Hematopoietic multipotent progenitor cell treated with erythropoietin and hydrocortisone succinate and interleukin-3 and kit ligand, for 15 days (in vitro differentiated cells): ENCODE measurements at places on chromosomes 1 and 21.
A peak's percentile ranks its signal among the peaks of the same experiment; 100 is the strongest.

DNA sequence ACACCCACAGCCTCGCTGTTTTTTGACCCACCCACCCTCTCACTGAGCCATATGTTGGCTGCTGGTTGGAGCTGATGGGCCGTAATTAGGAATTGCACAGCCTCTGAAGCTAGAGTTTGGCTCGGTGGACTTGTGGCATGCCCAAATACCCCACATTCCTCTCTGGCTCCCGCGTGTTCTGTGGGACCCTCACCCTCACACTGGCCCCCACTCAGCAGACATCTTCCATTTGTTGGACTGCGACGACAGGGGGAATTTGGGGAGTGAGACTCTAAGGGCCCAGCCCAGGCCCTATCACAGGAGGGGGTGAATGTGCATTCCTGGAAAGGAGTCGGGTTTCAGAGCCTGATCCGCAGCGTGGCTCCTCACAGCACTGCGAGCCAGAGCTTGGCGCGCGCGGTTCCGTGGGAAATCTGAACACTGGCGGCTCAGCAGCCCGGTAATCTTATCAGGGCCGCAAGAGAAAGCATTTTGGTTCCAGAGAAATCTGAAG lies 5.2 kb downstream of the RCSD1 start:
- no peak for DNase-seq

GRCh38 chr1:90190523-90190922 lies 195.6 kb downstream of the ZNF326 start:
- DNase-seq: no peak

GRCh38 chr21:46515109-46515508 lies 56.4 kb downstream of the DIP2A start:
- DNase-seq: no peak

DNA sequence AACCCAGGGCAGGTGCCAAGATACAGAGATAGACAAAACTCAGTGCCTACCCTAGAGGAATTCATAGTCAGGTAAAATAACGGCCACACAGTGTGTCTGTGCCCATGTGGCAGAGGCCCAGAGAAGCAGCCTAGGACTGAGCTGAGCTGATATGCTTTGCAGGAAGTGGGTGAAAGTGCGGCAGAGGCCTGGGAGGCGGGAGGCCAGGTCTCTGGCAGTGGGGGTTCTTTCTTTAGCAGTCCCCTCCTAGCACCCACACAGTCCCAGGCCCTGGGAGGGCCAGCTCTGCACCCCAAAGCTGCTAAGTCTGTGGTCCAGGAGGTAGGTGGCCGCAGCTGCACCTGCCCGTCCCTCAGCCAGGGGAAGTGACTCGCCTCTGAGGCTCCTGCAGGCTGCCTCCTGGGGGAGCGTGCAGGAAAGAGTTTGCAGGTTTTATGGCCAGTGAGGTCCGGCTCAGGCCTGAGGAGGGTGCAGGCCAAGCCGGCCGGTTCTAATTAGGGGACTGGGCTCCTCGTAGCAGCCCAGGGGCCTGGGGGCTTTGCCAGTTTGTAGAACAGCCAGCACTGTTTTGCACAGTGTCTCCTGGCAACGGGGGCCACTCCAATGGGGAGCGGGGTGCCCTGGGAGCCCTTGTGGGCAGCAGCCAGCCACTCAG lies 107.9 kb downstream of the SPSB1 start:
- no peak for DNase-seq

DNA sequence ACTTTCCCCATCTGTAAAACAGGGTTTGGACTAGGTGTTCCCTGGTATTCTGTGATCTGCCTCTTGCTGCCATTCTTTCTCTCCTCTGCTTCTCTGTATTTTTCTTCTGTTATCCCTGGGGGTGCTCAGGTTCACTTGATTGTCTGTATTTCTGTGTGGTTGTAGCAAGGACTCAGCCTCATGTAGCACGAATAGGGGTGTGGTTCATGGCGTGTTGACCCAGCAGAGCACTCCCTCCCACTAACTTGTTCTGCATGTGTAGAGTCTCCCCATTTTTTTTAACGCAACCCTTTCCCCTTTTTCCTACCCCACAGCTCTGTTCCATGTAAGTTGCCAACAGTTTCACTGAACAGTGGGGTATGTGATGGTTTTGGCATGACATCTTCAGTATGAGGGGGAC lies 1.2 kb upstream of the BNIPL start:
- no peak for DNase-seq

- peak; percentile 49 for DNase-seq
Measured at GRCh38 chr1:156625436-156626078, 6.3 kb downstream of the HAPLN2 start.

GRCh38 chr21:23960769-23961168 lies 1646.5 kb downstream of the MRPL39 start:
- DNase-seq: no peak

DNA sequence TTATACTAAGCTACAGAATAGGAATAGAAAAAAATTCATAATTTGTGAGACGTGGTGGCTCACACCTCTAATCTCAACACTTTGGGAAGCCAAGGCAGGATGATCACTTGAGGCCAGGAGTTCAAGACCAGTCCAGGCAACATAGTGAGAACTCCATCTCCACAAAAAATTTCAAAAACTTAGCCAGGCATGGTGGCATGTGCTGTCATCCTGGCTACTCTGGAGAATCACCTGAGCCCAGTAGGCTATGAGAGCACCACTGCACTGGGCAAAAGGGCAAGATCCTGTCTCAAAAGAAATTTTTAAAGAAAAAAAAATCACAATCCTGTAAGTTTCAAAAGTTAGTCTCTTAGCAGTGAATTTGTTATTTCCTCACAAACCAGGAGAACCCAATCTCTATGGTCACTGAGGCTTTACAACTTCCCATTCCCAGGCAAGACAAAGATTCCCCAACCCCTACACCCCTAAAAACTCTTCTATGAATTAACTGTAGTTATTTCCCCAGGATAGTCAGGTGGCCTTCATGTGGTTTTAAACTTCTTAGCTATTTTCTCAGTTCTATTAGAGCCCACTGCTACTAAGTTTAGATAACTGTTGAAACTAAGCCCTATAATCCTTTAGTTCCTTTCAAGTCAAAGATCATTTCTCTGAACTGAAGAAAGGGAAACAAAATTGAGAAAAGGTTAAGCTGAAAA lies 74.5 kb downstream of the FOXJ3 start:
- no peak for DNase-seq

- no peak for DNase-seq
Measured at GRCh38 chr1:82346141-82346540, 545.4 kb downstream of the ADGRL2 start.

- DNase-seq: no peak
Measured at GRCh38 chr1:91817211-91817905, 68.6 kb downstream of the TGFBR3 start.

DNA sequence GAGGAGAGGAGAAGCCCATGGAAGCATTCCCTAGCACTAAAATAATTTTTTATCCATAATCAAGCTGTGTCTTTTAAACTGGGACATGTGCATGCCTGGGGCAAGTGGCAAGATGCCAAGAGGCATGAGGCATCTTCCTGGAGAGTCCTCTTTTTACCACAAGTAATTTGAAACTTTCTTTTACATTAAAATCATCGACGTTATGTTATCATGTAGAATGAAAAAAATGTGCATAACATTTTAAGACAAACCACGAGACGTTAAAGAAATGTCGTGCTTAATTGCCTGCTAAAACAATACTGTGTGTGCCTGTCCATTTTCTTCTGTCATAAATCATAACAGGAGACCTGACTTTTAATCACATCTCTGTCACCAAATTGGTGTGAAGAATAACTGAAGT lies 1.5 kb downstream of the STYXL2 start:
- no peak for DNase-seq

DNA sequence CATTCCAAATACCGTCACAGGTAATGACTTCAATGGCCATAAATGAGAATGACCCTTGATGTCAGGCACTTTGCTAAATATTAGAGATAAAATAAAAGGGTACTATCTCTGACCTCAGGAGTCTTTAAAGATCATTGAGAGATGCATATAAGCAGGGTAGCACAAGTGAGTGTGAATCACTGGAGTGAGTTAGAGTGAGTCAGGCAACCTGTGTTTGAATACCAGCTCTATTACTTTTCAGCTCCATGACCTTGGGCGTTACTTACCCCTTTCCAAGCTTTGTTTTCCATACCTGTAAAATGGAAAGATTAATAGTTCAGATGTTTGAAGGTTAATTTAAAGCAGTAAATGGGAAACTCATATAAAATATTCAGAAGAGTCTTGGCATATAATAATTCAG lies 1058.0 kb upstream of the ADGRL4 start:
- no peak for DNase-seq

GRCh38 chr1:32464716-32465577 lies at the start of gene ZBTB8B:
Gene ZBTB8B (plus strand): TSS chr1:32465072. CDS start chr1:32470625, 5,553 bp downstream.
- no peak for DNase-seq

- no peak for DNase-seq
Measured at GRCh38 chr1:180643693-180644092, 11.9 kb downstream of the XPR1 start.

DNA sequence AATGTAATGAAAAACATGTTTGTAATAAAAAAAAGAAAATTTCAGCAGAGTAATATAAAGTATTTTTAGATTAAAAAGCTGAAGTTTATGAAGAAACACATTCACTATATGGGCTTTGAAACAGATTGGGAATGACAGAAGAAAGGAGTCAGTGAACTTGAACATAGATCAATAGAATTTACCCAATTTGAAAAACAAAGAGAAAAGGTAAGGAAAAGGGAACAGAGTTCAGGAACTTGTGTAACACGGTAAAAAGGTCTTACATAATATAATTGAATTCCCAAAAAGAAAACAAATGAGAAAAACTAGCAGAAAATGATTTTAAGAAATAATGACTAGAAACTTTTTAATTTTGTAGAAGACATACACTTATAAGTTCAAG lies 206.8 kb downstream of the KCNT2 start:
- no peak for DNase-seq

DNA sequence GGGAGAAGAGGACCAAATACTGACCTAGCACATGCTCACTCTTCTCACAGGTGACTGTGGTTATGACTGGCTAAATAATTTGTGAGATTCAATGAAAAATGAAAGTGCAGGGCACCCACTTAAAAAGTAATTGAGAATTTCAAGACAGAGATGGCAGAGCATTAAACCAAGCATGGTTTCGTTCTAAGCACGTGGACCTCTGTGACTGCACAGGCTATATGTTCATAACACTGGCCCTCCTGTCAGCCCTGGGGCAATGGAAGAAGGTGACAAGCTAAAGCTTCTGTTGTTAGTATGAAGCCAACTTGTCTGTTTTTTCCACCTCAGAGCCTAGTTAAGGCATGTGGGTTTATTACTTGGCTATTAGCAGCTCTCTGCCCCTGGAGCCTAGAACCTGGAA lies 130.9 kb downstream of the FASLG start:
- no peak for DNase-seq

GRCh38 chr1:32182060-32182459 lies 2.6 kb downstream of the TXLNA start:
- DNase-seq: no peak

- DNase-seq: no peak
Measured at GRCh38 chr1:232922485-232922884, 27.9 kb upstream of the NTPCR start.

DNA sequence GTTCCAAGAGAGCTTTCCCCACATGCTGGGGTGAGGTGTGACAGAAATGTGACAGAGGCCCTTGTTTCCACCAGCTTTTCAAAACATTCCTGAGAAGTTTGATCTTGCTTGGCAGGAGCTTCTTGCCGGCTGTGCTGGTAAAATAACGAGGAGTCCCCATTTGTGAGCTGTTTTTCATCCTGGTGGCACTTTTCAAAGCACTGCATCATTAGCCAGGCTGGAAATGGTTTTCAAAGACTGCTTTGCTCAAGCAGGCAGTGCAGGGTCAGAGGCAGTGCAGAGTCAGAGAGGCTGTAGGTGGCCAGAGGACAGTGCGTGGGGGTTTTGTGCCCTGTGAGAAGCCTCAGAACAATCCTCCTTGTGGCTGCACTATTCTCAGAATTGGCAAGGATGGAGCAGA lies 75.8 kb upstream of the KCNA3 start:
- no peak for DNase-seq

- no peak for DNase-seq
Measured at GRCh38 chr1:145958734-145959133, 917 bp upstream of the LIX1L start.

DNA sequence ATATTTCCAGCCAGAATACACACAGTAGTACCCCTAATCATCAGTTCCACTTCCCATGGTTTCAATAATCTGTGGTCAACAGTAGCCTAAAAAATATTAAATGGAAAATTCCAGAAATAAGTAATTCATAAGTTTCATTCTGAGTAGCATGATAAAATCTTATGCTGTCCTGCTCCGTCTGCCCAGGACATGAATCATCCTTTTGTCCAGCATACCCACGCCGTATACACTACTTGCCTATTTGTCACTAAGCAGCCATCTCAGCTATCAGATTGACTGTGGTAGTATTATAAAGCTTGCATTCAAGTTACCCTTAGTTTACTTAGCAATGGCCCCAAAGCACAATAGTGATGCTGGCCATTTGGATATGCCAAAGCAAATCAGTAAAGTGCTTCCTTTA lies 118.7 kb downstream of the SLC5A9 start:
- no peak for DNase-seq

- DNase-seq: no peak
Measured at GRCh38 chr1:180135535-180135934, 19.1 kb upstream of the QSOX1 start.

DNA sequence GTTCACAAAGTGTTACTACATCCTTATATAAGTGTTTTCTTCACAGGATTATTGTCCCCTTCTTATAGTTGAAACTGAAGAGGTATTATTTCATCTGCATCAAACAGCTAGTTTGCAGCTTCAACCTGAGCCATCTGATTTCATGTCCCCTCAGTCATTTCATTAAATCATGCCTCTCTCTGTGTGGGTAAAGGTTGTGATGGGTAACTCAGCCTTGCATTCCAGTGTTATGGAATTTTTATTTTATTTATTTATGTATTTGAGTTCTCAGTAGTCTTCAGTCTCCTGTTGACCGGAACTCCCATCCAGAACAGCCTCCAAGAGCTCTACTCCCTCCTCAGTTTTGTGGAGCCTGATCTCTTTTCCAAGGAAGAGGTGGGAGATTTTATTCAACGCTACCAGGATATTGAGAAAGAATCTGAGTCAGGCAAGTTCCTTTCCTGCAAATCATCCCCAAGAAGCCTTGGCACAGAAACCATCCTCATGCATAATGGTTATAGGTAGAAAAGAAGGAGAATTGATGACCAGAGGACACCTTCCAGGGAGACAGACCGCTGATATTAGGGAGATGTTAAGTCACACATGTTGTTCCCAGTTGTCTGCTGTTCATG lies 21.8 kb downstream of the CHD1L start:
- no peak for DNase-seq

GRCh38 chr1:221602830-221603229 lies 139.1 kb downstream of the DUSP10 start:
- no peak for DNase-seq

GRCh38 chr1:218424502-218424901 lies 79.4 kb downstream of the TGFB2 start:
- no peak for DNase-seq

GRCh38 chr1:43582162-43582566 lies 51.5 kb downstream of the PTPRF start:
- peak; percentile 22 for DNase-seq

- no peak for DNase-seq
Measured at GRCh38 chr1:147612366-147612765, 58.0 kb downstream of the ACP6 start.
